ENCODE measurements at places on chromosomes 11 and 22. TPM values are rescaled to one million over a fixed set of nuclear protein-coding genes. Genes with fewer than 3 reads are reported as not detected.

The TRIM48 gene
- not detected for total RNA-seq

DNA sequence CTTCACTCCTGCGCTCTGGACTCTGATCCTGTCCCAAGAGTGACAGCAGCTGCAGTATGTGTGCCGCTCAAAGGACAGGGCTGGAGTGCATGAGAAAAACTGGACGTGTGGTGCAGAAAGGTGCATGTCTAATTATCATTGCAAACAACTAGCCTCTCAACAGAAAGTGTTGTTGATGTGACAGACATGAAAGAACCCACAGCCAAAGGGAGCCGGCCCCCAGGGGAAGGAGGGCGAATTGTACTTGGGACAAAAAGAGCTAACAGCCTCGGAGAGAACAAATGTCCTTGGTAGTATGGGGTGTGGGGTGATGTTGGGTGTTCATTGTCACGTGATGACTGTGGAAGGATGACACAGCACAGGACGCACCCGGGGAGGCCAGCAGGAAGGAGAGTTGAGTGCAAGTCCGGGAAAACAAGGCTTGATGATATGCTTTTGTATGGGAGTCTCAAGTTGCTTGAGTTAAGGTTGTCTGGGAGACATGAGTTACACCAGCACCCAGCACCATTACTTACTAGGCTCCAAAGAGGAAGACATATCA is 325.5 kb downstream of the NTM start:
- DNase-seq: no peak

The CSNK2A3 gene
- 0.75 TPM for total RNA-seq

- no peak for DNase-seq
Measured at GRCh38 chr11:33574331-33574730, 126.3 kb downstream of the C11orf91 start.

The DERL3 gene
- 4.4 TPM for total RNA-seq

DNA sequence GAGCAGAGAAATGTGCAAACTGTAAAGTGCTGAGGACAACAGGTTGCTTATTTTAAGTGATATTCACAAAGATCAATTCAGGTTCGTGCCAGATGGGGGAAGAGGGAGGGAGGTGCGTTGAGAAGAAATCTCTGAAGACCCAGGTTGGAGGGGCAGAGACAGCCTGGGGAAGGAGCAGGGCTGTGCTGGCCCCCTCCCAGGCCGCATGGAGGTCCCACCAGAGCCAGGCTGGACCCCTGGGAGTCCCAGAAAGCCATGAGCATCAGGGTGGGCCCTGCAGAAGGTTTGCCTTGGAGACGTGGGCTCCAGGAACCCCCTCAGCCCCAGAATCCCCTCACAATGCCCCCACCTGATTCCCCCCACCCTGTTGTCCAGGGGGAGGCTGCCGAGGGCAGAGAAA is 47.4 kb downstream of the IGLL1 start:
- DNase-seq: no peak

DNA sequence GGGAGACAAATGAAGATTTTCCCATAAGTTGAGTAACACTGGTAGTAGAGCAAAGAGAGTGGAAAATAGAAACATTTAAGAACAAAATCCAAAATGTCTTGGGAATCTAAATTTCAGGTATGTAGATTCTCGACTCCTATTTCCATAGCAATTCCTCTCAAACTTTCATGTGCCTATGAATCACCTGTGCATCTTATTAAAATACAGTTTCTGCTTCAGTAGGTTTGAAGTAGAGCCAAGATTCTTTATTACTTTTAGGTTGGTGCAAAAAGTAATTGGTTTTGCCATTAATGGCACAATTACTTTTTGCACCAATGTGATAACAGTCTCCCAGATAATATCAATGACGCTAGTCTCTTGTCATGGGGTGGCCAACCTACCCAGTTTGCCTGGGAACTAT is 115.3 kb upstream of the SLC5A12 start:
- no peak for DNase-seq

- DNase-seq: no peak
Measured at GRCh38 chr11:118060869-118061268, 16.0 kb upstream of the TMPRSS4 start.

DNA sequence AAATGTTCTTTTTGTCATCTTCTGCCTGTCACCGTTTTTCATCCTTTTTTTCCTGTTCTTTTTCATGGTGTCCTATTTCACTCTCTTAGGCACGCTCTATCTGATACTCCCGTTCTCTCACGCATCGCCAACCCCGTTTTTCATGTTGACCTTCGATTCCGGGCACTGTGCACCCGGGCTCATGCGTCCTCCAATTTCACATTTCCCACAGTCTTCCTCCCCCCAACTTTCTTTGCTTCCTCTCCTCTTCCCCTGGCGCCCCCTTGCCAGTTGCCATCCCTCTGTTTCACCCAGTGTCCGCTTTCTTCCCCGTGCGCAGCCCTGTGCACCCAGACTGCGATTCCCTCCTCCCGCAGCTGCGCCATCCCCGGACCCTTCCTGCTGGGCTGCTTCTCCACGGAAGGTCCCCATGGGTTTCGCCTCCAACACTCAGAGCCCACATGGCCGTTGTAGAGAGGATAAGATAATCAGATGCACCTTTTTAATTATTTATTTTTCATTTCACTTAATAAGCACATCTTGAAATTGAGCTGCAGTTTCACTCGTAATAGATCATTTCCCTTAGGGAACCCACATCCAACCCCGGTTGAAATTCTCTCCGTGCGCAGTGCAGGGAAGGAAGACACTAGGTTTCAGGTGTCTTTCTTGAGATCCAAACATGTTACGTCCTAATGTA is 791.1 kb downstream of the NTM start:
- no peak for DNase-seq

The FGF4 gene
- not detected for total RNA-seq

- DNase-seq: no peak
Measured at GRCh38 chr11:1877211-1878136, 14.2 kb downstream of the PRR33 start.

GRCh38 chr22:44344407-44344806 is 31.7 kb upstream of the SHISAL1 start:
- DNase-seq: no peak

DNA sequence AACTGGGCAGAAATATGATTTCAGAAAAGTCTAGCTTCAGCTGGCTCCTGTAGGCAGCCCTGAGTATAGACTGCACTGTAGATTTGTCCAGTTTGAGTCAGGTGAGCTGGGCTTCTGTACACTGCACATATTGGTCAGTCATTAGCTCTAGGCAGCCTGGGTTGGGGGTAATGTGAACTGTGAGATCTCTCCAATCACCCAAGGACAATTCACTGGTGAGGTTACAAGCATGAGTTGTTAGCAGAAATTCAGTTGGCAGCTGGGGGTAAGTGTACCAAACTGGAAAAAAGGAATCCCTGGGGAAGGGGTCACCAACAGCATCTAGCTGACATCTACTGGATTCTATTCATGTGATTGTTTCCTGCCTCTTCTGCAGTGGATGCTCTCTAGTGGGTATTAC is 39.7 kb downstream of the MRGPRX2 start:
- no peak for DNase-seq

- DNase-seq: peak; percentile 91
Measured at GRCh38 chr11:110565357-110566336, 135.9 kb downstream of the FDX1 start.
